ENCODE measurements at places on chromosomes 6 and 20.

GRCh38 chr6:151452750-151453427 lies 963 bp upstream of the RMND1 start:
- peak; percentile 16 for DNase-seq

GRCh38 chr6:144535630-144536029 lies 250.5 kb downstream of the UTRN start:
- DNase-seq, result no peak

DNA sequence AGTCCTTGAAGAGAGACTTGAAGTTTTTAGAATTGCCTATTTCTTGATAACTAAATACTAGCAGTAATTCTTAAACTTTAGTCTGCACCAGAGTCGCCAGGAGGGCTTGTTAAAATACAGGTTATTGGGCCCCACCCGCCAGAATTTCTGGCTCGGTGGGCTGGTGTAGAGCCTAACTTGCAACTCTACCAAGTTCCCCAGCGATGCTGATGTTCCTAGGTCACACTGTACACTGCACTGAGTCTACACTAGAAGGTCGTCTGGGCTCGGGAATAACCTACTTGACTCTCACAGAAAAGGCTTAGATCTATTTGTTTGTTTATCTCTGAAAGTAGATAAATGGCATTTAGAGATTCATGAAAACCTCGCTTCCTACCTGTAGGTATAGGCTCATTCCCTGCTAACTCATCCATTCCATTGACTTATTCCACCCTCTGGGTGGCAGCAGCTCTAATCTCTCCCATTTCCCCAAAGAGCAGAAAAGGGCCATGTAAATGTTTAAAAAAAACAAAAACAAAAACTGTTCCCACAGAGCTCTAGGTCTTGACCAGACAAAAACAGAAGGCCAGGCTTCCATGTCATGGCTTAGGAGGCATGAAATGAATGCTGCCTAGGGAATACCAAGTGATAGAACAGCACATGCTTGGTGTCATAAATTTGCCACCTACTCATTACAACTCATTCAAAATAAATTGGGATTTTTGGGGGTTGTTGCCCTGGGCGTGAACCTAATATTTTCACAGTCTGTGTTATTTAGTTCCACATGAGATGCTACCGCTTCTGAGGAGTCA lies 292.1 kb downstream of the ADGB start:
- no peak for DNase-seq

DNA sequence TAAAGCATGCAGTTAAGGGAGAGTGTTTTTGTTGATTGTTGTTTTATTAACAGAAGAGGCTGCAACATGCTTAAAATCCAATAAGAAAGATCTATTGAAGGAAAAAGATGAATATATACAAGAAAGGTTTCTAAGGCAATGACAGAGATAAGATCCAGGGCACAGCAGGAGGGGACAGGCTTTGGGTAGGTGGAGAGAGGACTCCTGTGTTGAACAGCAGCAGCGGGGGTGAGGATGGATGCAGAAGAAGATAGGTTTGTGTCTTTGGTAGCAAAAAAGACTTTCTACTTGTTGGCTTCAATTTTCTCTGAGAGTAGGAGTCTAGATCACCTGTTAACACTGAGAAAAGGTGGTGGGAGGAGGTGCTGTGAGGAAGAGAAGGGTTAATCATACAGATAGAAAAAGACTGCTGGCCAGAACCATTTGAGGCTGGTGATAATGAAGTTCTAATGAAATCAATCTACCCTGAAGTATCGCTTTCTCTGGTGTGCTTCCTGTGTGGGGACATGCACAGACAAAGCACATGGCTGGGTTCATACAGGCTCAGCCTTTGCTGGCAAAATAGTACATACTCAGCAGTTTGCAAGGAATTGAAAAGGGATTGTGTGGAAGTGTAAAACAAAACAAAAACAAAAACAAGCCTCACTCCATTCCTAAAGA lies 17.2 kb upstream of the DST start:
- DNase-seq, result no peak

- no peak for DNase-seq
Measured at GRCh38 chr6:104633125-104633524, 226.6 kb downstream of the HACE1 start.

DNA sequence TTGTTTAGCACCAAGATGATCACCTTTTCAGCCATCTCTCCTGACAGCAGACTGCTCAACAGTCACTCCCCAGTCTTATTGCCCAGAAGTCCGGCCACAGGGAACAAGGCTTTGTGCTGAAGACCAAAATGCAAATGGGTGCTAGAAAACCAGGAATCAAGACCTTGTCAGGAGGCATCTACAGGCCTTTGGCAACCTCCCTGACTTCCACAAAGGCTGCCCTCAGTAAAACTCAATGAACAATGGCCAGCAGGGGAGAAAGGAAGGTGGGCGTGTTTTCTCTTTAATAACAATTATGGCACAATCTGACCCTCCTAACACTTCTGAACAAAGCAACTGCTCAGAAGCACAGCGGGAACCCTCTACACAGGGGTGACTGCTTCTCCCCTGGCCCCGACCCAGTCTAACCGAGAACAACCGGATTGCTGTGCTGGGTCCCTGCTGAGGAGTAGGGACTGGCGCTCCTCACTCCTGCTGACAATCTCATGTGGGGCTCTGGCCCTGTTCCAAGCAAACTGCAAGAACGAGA lies 41.6 kb downstream of the PLCG1 start:
- no peak for DNase-seq

GRCh38 chr20:13353261-13353945 lies 132.3 kb downstream of the ISM1 start:
- DNase-seq, result no peak

DNA sequence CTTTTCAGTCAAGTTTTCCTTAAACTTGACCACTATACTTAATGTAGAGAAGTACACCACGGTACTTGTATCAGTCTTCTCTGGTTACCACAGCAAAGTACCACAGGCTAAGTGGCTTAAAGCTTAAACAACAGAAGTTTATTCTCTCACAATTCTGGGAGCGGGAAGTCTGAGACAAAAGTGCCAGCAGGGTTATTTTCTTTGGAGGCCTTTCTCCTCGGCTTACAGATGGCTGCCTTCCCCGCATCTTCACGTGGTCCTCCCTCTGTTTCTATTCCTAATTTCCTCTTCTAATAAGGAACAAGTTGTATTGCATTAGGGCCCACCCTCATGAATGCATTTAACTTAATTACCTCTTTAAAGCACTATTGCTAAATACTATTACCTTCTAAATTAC lies 258.0 kb downstream of the PLCB1 start:
- no peak for DNase-seq

DNA sequence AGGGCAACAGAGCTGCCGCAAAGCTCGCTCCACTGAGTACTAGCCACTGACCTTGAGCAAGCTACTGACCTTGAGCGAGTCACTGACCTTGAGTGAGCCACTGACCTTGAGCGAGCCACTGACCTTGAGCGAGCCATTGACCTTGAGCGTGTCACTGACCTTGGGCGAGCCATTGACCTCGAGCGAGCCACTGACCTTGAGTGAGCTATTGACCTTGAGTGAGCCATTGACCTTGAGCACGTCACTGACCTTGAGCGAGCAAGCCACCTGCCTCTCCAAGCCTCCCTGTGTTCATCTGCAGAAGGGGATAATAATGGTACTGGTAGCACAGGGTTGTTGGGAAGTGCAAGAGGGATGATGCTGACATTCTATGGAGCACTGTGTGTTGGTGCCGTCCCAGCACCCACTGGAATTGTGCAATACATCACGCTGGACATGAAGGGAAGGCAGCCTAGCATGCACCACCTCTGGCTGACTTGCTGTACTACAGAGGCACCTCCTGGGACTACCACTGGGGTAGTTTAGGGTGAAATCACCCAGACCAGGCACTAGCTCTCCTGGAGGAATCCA lies 60.2 kb downstream of the CTCFL start:
- no peak for DNase-seq

- DNase-seq, result no peak
Measured at GRCh38 chr6:157249826-157250225, 73.5 kb downstream of the TMEM242 start.

GRCh38 chr6:11833626-11834592 lies 55.3 kb upstream of the ADTRP start:
- no peak for DNase-seq

DNA sequence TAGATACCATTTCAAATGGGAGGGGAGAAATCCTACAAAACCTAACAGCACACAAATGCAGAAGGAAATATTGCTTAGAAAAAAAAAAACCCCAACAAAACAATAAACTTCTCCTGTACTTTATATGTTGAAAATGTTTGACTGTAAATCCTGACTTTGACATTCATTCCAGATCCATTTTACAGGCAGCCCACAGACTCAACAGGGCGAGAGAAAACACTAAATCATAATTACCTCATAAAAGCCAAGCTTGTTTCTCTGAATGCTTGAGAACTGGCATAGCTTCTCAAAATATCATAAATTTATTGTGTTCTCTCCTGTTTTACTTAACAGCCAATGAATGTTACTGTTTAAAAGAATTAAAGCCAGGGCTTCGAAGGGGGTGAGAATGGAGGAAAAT lies 273.2 kb downstream of the CD83 start:
- no peak for DNase-seq

GRCh38 chr20:41382791-41383305 lies 16.2 kb upstream of the EMILIN3 start:
- DNase-seq, result no peak

- no peak for DNase-seq
Measured at GRCh38 chr6:110556317-110557110, 80.1 kb upstream of the SLC22A16 start.

DNA sequence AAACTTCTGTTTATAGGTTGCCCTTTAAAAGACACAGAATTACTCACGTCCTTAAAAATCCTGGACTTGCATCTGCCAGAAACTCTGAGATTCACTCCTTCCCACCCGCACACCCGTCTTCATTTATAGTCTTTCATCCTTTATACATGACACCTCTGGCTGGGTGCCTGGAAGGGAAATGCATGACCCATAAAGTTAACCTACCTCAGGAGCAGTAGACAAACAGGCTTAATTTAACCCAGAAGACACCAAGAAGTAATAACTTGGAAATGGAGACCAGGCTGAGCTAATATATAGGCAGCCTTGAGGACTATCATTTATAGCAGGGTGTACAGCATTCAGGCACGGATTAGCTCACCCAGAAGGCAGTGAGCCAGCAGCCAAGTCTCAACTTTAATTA lies 429.0 kb upstream of the NRSN1 start:
- DNase-seq, result no peak

- no peak for DNase-seq
Measured at GRCh38 chr20:35436177-35436573, 1.9 kb downstream of the GDF5 start.

DNA sequence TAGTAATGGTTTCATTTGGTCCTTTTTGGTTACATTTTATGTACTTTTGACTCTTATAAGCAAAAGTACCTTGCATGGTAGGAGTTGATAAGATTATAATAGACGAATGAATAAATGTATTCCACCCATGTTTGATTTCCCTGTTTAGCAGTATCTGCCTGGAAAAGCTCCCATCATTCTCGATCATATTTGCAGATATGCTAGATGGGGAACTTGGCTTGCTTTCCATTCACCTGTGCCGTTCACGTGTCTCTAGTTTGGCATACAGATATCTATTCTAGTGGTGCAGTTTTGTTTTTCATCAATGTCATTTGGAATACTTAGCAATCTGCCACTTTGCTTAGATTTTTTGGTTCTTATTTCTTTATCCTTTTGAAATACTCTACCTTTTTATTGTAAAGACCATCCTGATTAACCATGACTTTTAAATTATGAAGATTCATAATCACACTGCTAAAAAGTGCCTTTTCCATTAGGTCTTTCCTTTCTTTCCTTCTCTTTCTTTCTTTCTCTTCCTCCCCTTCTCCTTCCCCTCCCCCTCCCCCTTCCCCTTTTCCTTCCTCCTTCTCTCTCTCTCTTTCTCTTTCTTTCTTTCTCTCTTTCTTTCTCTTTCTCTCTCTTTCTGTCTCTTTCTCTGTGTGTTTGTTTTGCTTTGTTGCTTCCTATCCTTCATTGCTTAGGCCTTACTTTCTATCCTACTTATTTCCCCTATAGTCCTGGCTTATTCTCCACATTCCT lies 40.4 kb downstream of the ANKS1A start:
- DNase-seq, result no peak

DNA sequence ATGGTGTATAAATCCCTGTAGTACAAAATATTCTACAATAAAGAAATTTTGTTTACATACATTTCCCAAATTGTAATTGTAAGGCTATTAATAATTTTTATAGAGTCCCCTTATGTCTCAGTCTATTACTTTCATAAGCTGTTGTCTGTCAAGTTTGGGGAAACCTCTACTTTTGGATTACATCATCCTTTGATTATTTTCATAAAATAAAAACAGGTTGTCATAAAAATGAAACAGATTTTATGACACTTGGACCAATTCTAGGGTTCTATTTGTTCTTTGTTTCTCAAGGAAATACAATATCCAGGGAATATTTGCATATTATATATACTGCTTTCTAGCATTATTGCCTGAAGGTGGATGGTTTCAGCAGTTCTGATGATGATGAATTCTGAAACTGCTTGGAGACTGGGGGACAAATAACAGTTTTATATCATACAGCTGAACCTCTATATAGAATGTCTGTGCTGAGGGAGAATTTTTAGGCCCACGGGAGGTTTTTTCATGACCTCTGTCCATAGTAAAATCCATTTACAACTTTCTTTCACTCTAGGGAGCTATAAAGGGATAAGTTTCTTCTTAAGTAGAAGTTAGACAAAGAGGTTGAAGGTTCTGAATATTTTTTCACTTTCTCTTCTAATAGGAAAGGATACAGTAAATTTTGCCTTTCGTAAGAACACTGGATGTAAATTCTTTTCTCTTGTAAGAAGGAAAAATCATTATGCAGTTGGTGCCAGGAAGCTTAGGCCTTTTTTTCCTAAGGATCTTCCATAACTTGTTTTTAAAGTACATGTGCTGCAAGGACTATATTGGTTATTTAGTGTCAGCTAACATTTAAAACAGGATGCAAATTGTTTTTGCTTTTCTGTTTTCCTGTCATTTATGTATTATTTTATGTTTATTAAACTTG lies 58.0 kb downstream of the CD2AP start:
- no peak for DNase-seq

DNA sequence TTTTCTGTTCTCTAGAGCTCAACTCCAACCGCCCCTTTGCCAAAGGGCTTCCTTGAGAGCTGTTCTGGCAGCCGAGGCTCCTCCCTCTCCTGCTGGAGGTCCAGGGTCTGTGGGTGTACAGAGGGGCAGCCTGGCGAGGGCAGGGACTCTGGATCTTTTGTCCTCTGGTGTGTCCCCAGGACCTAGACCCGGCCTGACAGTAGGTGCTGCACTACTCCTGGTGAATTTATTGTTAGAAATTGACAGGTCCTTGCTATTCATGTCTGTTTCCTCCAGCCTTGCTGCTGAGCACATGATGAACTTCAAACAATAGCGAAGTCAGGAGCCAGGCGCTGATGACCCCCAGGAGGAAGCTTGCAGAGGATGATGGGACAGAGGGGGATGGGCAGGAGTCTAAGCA lies 234.7 kb upstream of the SULF2 start:
- no peak for DNase-seq

GRCh38 chr6:165744555-165745228 lies 81.7 kb upstream of the PDE10A start:
- DNase-seq, result no peak

- DNase-seq, result no peak
Measured at GRCh38 chr20:56718816-56719215, 89.7 kb downstream of the TFAP2C start.

- DNase-seq, result no peak
Measured at GRCh38 chr20:24622856-24623255, 153.4 kb downstream of the SYNDIG1 start.
